Hematopoietic multipotent progenitor cell treated with erythropoietin and hydrocortisone succinate and interleukin-3 and kit ligand, for 15 days (in vitro differentiated cells): ENCODE measurements at places on chromosomes 5 and 9.

GRCh38 chr5:58266402-58266801 lies 193.5 kb downstream of the PLK2 start:
- DNase-seq, result no peak

GRCh38 chr5:63249960-63250359 lies 671.3 kb downstream of the LRRC70 start:
- DNase-seq, result no peak

- no peak for DNase-seq
These were observed 298.0 kb downstream of the FBXL7 start for GRCh38 chr5:15798006-15798405.

DNA sequence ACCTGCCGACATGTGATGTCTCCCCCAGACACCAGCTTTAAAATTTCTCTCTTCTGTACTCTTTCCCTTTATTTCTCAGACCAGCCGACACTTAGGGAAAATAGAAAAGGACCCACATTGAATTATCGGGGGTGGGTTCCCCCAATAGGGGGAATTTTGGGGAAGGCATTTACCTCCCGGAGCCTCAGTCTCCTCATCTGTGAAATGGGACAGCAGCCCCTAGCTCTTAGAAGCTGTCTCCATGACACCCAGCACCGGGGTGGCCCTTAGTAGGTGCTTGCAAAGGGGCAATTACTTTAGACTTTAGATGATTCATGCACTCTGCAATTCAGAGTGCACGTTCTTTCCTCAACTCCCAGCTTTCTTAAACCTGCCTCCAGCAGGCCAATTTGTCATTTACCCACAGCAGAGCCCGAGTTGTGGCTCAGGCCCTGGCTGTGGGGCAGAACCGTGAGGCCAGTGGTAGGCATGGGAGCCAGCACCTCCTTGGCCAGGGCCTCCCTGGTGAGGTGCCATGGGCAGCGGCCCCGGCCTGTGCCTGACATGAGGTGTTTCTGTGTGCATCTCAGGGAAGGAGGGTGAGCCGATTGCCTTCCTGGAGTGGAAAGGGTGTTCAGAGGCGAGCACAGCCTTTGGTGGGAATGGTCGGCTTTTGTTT lies 51.7 kb downstream of the SH3PXD2B start:
- no peak for DNase-seq

- no peak for DNase-seq
These were observed 475.5 kb downstream of the CETN3 start for GRCh38 chr5:89934069-89934468.

DNA sequence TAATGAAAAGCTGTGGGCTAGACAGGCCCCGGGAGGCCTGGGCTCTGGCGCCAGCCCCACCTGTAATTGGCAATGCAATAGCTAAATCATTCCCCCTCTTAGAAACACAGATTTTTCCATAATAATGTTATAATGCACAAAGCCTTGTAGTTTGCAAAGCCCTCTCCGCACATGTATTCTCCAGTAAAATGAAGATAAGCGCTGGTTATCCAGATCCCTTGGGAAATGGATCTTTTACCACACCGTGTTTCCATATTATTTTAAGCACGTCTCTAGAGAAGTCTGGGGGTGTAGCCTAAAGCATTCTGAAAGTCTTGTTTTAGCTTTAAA lies 1.1 kb upstream of the APBA1 start:
- no peak for DNase-seq

DNA sequence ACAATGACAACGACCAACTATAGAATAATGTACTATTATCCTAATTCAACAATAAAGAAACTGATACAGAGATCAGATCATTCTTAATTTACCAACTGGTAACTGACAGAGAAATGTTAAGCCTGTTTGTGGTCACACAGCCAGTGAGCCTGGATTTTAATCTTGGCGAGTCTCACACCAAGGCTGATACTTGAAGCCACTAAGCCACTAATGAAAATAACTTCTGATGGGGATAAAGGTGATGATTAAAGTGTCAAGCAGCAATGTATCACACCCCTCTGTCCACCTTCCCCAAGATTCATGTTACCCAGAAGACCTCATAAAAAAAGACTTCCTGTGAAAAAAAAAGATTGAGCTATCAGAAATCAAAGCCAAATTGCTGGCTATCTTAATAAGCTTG lies 350.5 kb downstream of the SPOCK1 start:
- no peak for DNase-seq

GRCh38 chr5:2001300-2001699 lies 118.6 kb upstream of the IRX4 start:
- DNase-seq, result no peak

DNA sequence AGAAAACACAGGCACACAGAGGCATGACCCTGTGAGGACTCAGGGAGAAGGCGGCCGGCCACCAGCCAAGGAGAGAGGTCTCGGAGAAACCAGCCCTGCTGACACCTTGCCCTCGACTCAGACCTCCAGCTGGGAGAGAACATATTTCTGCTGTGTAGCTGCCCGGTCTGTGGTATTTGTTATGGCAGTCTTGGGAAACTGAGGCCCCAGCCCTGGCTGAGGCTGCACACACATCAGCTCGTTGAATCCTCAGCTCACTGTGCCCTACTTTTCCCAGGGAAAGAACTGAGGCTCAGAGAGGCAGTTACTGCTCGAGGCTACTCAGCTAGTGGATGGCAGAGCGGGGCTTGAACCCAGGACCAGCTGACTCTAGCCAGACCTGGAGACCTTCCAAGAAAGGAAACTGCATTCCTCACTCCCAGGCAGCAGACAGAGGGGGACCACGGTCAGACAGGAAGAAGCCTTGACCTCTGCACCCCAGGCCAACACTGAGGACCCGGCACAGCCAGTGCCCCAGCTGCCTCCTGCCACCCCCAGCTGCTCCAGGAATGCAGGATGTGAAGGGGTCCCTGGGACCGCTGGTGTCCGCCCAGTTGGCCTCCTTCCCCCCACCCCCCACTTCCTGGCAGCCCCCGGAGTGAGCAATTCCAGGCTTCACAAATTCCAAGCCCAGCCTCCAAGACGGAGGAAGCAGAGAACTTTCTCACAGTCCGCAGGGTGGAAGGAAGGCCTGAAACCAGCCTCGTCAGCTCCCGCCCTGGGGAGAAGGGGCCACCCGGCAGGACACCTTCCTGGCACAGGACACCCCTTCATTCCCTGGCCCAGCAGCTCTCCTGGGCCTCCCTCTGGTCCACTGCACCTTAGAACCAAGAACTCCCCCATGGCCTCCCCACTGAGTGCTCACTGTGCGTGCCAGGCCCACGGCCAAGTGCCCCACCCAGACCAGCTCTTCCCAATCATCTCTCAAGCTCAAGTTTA lies 69.9 kb downstream of the LRSAM1 start:
- peak; percentile 58 for DNase-seq

DNA sequence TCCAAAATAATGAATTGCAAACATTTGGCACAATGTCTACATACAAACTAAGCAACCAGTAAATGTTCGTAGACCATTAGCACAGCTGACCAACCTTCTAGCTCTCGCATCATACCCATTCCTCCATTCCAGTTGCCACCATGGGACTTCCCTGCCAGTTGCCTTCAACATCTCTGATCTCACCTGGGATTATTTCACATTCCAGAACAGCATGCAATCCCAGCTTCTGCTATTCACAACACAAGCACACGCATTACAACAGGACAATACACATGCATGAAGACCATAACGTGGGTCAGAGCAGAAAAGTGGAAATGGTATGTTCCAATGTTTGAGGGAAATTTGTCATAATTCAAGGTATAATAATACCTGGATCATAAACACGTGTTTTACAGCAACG lies 848.2 kb upstream of the DMAC1 start:
- DNase-seq, result no peak

GRCh38 chr5:179536676-179537075 lies 13.7 kb upstream of the RUFY1 start:
- DNase-seq, result no peak

GRCh38 chr5:72146056-72146455 lies 38.8 kb downstream of the MAP1B start:
- no peak for DNase-seq

- DNase-seq, result no peak
These were observed 96.0 kb downstream of the ANXA2R start for GRCh38 chr5:42943931-42944631.
